CD4-positive, alpha-beta T cell treated with Interleukin-4 for 1 hour (primary cell): ENCODE measurements at places on chromosomes 12 and 14.

DNA sequence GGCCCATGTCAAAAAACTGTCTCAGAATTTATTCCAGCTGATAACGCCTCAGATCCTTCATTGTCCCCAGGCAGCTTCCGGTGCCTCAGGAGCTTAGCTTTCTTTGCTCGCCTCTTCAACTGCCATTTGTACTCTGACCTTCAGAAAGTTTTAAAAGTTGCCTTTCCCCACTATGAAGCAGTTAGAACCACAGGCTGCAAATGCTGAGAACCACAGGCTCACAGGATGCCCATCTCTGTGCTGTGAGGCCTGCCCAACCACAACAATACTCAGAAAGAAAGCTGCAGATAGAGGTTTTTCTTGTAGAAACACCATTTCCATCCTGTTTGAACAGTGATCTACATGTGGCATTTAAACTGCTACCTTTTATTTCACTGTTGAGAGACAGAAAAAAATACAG, 131.1 kb downstream of the PRKCH start:
- DNase-seq = peak; percentile 66

DNA sequence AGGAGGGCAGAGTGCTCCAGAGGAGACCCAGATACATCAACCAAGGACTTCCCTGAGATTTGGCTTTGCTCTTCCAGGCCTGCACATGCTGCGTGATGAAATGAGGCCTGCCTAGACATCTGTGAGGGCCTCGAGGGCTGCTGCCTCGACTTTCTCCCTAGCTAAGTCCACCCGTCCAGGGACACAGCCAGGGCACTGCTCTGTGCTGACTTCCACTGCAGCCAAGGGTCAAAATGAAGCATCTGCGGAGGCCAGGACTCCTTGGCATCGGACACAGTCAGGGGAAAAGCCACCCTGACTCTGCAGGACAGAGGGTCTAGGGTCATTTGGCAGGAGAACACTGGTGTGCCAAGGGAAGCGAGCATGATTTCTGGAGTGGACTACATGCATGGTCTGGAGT, 10.7 kb downstream of the SLC25A47 start:
- DNase-seq = no peak

DNA sequence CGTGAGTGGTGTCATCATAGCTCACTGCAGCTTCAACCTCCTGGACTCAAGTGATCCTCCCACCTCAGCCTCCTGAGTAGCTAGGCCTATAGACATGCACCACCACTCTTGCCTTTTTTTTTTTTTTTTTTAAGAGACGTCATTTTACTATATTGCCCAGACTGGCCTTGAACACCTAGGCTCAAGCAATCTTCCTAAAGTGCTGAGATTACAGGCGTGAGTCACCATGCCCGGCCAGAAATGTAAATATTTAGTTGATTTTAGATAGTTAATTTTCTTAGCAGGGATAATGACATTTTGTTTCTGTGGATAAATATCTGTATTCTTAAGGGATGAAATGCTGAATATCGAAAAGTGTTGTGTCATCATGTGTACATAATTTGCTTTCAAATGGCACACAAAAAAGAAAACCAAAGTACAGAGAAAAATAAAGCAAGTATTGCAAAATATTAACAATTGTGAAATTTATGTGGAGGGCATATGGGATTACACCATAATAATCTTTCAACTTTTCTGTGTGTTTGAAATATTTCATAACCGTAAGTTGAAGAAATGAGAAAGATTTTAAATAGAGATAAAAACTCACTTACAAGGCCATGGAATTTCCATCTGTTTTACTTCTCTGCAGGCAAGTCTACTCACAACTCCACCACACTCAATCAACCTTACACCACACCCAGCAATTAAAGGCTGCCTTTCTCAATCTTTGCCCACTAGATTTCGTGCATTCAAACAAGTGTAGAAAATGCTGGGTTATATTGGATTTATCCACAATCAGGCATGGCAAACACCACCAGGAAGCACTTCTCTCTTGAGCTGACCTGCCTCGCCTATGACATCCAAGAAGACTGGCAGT, 93.7 kb downstream of the SPTSSA start:
- no peak for DNase-seq

DNA sequence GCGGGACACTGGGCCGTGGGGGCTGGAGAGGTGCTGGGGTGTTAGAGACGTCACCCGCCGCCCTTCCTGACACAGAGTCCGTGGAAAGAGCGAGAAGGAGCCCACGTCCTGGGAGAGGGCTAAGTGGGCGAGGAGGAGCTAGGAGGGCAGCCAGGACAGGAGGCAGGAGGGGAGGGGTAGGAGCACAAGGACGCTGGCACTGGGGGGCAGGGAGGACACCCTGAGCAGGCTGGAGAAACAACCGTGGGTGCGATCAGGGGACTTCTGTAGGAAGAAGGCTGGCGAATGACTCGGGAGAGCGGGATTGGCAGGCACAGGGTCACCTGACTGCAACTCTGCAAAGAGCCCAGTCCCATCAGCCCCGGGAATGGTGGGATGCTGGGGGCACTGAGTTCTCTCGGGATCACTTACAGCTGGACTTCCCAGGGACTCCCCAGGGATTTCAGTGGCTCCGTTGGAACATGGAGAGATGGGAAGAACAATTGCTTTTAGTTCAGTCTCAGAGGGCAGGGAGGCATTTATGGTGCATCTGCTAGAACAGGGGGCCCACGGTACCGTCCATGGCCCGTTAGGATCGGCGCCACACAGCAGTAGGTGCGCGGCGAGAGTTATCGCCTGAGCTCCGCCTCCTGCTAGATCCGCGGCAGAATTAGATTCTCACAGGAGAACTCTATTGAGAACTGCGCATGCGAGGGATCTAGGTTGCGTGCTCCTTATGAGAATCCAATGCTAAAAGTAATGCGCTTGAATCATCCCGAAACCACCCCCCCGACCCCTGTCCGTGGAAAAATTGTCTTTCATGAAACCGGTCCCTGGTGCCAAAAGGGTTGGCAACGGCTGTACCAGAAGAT, 24.3 kb downstream of the UBR7 start:
- DNase-seq = no peak
